ENCODE measurements at places on chromosomes 3 and 15.
A peak's percentile ranks its signal among the peaks of the same experiment; 100 is the strongest.

- no peak for DNase-seq
Observed at GRCh38 chr3:61742006-61742405, 180.6 kb downstream of the PTPRG start.

- no peak for DNase-seq
Observed at GRCh38 chr3:132293251-132293650, 24.0 kb upstream of the ACP3 start.

GRCh38 chr3:196778755-196779154, 39.1 kb downstream of the PAK2 start:
- DNase-seq = no peak

GRCh38 chr3:155745795-155746550, 1.1 kb upstream of the PLCH1 start:
- peak; percentile 14 for DNase-seq

DNA sequence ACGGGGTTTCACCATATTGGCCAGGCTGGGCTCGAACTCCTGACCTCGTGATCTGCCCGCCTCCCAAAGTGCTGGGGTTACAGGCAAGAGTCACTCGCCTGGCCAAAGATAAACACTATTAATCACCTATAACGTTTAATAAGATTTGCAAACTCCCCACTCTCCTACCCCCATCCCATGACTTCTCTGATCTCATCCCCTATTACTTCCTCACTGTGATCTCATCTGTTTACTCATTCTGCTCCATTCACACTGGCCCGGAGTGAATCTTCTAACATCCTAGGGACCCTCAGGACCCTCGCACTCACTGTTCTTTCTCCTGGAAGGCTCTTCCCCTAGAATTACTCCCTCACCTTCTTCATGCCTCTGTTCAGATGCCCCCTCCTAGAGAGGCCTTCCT, 78.9 kb downstream of the DGKG start:
- no peak for DNase-seq

DNA sequence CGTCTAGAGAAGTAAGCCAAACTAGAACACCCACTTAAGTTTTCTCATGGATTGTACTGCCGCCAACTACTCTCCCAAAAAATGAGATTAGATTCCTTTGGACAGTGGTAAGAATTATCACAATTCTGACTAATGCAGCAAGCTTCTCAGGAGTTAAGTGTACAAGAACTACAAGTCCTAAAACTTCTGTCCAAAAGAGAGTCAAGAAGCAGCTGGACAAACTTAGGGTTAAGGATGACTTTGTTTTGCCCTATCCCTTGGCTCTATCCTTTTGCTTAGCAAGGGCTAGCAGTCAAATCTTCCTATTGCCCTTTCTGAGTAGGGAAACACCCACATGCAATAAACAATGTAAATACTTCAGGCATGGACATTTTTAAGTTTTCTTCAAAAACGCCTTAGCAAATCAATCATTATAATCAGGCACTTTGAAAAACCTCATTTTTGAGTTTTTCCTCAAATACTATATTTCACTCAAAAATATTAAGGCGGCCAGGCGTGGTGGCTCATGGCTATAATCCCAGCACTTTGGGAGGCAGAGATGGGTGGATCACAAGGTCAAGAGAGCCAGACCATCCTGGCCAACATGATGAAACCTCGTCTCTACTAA, 19.5 kb downstream of the RAF1 start:
- DNase-seq = no peak

DNA sequence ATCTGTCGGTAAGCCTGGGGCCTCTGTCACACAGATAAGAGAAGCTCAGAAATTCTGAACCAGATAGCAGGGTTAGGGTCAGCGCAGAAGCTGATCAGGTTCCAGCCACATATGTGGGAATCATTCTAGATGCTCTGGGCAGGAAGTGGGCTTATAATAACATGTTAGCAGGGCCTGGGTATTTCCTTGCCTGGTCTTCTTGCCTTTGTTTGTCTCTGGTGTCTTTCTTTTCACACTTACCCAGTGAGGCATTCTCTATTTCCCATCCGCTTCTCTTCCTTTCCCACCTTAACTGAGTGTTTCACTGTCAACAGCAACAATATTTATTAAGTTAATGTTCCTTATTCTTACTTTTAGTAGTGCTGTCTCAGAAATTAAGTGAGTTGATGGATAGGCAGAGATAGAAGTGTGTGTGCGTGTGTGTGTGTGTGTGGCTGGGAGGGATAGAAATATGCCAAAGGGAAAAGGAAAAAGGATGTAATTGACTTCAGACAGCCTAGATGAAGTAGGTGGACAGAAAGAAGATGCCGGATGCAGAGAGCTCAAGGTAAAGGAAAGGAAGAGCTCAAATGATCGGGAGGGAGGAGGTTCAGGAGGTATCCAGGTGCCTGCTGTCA, 2.0 kb downstream of the PLA1A start:
- no peak for DNase-seq

DNA sequence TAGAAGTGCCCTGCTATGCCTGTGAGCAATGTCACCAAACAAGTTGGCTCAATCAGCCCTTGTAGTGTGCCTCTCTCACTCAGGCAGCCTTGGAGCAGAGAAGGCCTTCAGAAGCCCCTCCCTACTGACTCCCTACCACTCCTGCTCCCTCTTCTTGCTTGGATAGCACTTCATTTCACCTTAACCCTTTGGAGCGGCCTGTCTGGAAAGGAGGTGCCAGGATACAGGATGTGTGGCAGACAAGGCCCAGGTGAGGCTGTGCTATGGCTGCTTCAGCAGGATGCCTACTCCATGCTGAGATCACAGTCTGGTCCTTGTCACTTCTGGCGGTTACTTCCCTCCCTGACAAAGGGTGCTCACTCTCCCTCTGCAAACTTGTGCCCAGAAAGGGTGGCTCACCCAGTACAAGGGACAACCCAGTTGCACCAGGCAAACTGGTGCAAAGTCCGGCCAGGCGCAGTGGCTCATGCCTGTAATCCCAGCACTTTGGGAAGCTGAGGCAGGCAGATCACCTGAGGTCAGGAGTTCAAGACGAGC, 1.1 kb downstream of the MON1A start:
- DNase-seq = no peak

DNA sequence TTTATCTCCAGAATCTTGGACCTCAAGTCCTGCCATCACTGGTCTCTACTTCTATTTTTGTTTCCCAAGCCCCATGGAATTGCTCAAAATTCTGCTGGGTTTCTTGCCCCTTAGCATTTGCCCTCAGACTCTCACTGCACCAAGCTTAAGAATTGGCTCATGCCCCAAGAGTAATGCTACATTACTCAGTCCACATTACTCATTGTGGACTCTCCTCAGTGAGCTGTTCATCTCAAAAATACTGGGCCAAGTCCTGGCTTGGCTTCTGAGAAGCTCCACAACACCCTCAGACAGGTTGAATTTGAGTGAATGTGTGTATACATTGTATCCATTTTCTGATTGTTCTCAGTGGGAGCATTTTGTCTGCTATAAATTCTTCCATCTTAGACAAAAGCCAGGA, 364.4 kb upstream of the ARHGEF26 start:
- DNase-seq = no peak

- no peak for DNase-seq
Observed at GRCh38 chr3:126517986-126518778, 609 bp upstream of the UROC1 start.

- DNase-seq = no peak
Observed at GRCh38 chr3:190396001-190396400, 8.0 kb downstream of the CLDN16 start.

Data from hippocampal formation (tissue), 2 donors.